CD4-positive, alpha-beta T cell treated with Interleukin-6 for 4 hours (primary cell): ENCODE measurements at places on chromosomes 5 and 9.

DNA sequence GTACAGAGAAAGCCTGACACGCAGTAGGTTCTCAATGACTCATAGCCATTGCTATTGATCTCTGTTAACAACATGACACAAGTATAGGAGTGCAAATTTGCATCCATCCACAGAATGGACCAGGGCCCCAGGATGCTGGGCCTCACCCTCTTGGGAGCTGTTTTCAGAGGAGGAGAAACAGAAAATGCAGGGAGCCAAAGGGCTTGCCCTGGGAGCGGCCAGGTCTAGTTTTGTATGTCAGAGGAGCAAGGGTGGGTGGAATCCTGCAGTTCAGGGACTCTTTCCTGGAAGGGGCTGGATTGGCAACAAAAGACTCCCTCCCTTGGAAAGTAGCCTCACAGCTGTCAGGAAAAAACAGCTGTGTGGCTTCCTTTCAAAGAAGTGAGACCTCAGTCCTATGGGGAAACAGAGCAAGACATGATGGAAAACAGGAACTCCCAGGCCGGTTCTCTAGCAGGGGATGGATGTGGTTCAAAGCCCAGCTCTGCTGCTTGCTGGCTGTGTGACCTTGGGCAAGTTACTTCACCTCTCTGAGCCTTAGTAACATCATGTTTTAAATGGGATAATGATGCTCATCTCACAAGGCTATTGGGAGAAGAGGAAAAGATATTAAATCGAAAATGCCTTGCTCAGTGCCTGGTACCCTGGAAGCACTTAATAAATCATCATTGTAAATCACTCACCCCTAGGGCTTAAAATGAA lies 50.5 kb upstream of the SH3PXD2B start:
- DNase-seq: no peak

DNA sequence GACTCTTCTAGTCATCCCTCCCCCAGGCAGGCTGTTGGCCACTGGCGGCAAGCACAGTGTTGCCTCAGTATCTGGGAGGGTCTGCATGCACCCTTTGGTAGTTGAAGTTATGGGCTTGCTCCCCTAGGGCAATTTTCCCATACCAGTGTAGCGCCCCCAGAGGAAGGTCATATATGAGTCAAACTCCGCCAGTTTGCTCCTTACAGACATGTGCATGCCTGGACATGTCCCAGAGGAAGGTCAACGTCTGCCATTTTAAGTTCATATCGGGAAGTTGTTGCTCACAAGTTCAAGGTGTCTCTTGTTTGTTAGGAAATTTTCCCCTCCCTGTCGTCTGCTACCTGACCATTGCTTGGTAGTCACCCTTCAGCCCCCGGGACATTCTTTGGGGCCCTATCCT lies 51.3 kb upstream of the MROH2B start:
- DNase-seq: no peak

- DNase-seq: no peak
Observed at GRCh38 chr9:120698766-120699165, 15.5 kb downstream of the MEGF9 start.

DNA sequence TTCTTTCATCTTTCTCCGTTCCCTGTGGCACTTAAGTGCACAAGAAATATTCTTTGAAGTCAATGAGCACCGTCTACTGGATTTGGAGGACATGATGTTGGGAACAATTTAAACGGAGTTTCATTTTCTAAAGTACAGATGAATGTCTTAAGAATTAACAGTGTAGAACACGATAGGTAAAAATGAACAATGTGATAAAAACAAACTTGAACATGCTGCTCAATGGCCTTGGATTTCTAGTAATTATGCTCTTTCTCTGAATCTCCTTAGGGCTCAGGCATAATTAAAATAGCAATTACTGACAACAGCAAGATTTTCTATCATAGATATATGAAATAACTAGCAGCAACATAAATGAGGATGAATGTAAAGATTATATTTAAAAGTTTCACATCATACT lies 142.2 kb upstream of the CDH6 start:
- no peak for DNase-seq

DNA sequence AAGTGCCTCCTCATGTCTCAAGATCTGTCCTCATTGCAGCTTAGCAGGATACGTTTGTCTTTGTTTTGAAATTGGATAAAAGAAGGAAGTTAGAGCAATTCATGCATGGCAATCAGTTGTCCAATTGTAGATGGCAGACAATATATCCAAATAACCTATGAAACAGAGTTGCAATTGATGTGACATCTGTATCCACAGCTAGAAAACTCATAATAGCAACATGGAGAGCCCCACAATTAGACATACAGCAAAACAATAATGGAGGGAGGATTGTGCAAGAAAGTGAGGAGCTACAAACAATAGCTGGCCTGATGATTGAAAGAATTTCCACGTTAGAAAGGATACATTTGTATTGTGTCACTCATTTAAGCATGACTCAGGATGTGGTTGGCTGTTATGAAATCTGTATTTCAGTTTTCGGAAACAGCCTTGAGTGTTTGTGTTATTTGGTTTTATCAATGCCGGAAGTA lies 132.0 kb downstream of the FAM174A start:
- no peak for DNase-seq
